Keratinocyte (primary cell): ENCODE measurements at places on chromosomes 7 and 10.

GRCh38 chr10:119541459-119542356, 811 bp downstream of the RGS10 start:
- DNase-seq, result no peak

DNA sequence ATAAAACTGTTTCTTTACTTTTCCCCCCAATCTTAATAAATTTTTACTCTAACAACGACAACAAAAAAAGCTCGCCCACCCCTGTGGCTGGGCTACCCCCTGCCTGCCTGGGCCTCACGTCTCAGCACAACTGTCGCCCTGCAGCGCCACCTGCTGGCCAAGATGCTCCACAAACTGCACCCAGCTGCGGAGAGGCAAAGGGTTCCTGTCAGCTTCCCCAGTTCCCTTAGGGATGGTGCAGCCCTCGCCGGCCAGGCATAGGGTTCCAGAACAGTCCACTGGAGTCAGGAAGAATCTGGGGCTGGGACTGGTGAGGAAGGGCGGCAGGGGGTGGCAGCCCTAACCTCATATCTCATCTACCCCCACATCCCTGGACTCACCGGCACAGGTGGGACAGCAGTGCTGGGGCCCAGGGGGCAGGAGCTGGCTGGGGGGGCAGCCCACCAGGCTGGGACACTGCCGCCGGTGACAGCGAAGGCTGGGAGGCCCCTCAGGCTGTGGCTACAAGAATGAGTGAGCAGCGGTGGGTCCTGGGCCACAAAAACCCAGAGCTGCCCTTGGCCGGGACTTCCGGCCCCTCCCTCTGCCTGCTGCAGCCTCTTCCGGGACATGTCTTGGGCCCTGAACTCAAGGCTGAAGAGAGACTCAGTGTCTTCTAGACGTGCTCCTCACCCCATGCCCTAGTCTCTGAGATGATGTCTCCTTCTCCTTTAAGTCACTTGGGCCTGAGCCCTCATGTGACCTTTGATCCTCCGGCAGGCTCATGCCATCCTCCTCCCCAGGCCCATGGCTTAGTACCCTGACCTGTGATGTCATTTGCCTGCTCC, 21.2 kb downstream of the ATP6V1F start:
- no peak for DNase-seq

- no peak for DNase-seq
Observed at GRCh38 chr7:15855525-15856109, 169.1 kb upstream of the MEOX2 start.

- DNase-seq, result no peak
Observed at GRCh38 chr7:89053130-89053529, 257.6 kb upstream of the TEX47 start.

GRCh38 chr7:154450451-154450850, 398.3 kb downstream of the DPP6 start:
- DNase-seq, result no peak

DNA sequence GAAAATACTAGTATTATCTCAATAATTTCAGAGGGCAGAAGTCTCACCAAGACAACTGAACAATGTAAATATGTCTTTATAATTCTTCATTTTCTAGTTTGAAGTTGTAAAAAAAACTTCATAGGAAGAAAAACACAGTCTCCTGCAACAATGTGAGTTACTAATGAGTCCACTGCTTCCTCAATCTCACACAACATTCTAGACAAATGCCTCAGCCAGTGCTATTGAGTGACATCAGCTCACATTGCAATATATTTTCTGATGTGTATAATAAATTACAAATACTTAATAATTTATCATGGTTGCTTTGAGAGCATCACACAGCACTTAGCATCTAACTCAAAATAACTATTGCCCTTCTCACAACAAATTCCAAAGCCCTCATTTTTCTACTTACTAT, 321.2 kb downstream of the GRM8 start:
- DNase-seq, result no peak
